Omental fat pad (tissue), 4 donors: ENCODE measurements at places on chromosomes 3 and 15.

DNA sequence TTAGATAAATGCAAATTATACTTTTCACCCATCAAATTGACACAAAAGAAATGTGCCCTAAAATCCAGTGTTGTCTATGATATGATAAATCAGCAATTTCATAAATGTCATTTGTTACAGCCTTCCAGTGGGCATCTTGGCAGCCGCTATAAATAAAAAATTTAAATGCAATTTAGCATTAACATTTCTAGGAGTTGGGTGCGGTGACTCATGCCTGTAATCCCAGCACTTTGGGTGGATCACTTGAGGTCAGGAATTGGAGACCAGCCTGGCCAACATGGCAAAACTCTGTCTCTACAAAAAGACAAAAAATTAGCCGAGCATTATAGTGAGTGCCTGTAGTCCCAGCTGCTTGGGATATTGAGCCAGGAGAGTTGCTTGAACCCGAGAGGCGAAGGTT is 65.9 kb upstream of the POMGNT2 start:
- DNase-seq = no peak

- no peak for DNase-seq
Measured at GRCh38 chr15:41804916-41805666, 22.8 kb upstream of the JMJD7 start.

GRCh38 chr15:91678003-91678402 is 175.5 kb upstream of the SLCO3A1 start:
- DNase-seq = no peak

DNA sequence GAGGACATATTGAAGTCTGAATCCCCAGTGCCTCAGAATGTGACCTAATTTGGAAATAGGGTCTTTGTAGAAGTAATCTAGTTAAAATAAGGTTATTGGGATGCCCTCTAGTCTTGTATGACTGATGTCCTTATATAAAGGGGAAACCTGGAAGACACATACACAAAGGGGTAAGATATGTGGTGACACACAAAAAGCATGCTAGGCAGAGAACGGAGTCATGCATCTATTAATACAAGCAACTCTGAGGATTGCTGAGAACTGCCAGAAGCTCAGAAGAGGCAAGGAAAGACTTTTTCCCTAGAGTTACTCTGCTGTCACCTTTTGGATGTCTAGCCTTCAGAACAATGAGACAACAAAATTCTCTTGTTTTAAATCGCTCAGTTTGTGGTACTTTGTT is 58.1 kb upstream of the TMEM108 start:
- no peak for DNase-seq

- no peak for DNase-seq
Measured at GRCh38 chr15:93384886-93385285, 295.9 kb upstream of the RGMA start.

GRCh38 chr15:48176957-48177356 is 1.1 kb downstream of the MYEF2 start:
- DNase-seq = no peak

DNA sequence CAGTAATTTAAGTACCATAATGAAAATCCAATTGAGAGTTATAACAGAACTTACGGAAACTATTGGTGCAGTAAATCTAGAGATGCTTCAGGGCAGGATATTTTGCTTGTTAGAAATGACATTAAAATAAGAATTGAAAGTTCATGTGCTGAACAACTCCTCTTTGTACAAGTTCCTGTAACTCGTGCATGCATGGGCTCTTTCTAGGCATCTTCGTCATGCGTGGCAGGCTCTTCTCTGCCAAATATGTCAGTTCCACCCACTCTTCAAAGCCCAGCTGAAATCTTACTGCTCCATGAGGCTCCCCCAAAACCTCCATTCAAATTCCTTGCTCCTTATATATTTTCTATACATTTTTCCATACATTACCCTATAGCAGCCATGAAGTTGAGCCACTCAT is 48.7 kb downstream of the FBN1 start:
- DNase-seq = no peak

- no peak for DNase-seq
Measured at GRCh38 chr3:108134555-108134880, 43.7 kb upstream of the CD47 start.

GRCh38 chr3:114739627-114740026 is 407.5 kb downstream of the ZBTB20 start:
- no peak for DNase-seq

DNA sequence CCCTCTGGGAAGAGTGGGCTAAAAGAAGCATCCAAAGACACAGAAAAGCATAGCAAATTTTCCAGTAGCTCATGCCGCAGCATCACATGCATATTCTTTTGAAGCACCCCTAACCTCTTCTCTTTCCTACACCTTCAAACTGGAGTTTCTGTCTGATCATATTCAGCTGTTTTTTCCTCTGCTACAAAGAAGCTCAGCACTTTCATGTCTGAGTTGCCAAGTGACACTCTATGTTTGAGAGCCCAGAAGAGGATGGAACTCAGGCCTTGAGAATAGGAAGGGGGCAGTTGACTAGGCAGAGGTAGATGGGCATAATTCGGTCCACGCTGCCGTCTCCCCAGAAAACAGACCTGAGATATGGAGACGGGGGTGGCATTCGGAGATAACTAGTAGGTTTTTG is 489.6 kb upstream of the NR2F2 start:
- DNase-seq = no peak

- DNase-seq = no peak
Measured at GRCh38 chr15:75456710-75457109, 5.2 kb upstream of the SIN3A start.

DNA sequence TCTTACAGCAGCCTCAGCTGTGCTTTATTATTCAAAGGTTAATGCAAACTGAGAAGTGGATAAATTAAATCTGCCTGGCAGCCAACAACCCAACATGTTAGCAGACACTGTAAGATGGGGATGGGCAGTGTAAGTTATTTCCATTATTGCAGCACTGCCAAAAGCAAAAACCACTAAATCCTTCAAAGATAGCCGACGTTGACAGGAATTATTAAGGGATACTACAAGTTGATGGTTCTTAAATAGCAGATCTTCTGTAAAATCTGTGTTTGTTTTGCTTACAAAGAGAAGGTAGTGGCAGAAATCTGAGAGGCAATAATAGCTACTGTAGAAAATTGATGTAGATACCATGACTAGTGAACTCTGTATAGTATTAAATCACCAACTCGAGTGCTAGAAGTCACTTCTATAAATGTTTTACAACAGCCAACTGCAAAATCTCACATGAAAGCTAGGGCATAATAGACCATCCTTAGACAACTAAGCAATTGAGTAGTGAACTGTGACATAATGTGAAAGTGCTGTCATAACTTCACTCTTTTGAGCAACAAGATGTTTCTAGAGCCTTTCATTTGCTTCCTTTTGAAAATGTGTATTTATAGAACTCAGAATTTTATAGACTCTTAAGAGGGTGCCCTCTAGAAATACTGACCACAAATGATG is 278.6 kb downstream of the UBE2E2 start:
- DNase-seq = no peak

- DNase-seq = no peak
Measured at GRCh38 chr15:82900511-82901060, 51.9 kb downstream of the HOMER2 start.

GRCh38 chr3:24052446-24052845 is 107.4 kb downstream of the NR1D2 start:
- no peak for DNase-seq

GRCh38 chr3:161163297-161163696 is 57.8 kb upstream of the NMD3 start:
- no peak for DNase-seq

GRCh38 chr3:51099794-51100535 is 285.1 kb upstream of the MANF start:
- no peak for DNase-seq

DNA sequence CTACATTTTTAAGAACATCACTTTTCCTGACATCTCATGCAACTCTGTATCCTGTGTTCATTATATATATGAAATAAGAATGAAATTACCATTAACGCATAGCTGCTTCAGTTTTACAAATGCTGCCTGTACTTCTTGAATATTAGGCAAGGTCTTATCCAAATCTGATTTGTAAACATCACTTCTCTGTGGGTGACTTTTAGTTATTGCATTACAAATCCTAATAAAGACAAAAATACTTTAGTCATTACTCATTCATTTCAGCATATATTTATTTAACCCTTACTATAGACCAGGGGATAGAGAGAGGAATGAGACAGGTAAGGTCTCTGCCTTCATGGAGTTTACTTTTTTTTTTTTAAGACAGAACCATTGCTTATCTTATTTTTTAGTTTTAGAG is 36.8 kb downstream of the MTMR10 start:
- no peak for DNase-seq

DNA sequence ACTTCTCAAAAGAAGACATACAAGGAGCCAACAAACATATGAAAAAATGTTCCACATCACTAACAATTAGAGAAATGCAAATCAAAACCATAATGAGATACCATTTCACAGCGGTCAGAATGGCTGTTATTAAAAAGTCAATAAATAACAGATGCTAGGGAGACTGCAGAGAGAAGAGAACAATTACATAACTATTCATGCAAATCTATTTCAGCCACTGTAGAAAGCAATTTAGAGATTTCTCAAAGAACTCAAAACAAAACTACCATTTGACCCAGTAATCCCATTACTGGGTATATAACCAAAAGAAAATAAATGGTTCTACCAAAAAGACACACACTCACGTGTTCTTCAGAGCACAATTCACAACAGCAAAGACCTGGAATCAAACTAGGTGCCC is 116.3 kb downstream of the VPS13C start:
- DNase-seq = no peak

DNA sequence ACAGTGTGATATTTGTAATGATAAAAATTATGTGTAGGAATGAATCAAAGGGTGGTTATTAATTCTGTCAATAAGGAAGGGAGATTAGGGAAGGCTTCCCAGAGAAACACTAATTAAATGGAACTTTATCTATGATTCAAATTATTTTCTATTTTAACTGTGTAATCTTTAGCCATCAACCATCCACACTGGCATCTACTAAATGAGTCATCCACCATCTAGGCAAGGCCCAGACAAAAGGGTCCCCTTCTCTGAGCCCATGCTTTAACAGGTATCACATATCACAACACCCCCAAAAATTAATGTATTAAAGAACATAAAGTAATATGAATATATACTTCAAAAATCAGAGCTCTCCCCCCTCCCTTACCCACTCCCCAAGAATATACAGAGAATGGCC is 19.9 kb upstream of the TPM1 start:
- DNase-seq = no peak

GRCh38 chr3:6785726-6786125 is 75.2 kb upstream of the GRM7 start:
- no peak for DNase-seq

- no peak for DNase-seq
Measured at GRCh38 chr3:120646771-120647432, 35.1 kb downstream of the HGD start.

DNA sequence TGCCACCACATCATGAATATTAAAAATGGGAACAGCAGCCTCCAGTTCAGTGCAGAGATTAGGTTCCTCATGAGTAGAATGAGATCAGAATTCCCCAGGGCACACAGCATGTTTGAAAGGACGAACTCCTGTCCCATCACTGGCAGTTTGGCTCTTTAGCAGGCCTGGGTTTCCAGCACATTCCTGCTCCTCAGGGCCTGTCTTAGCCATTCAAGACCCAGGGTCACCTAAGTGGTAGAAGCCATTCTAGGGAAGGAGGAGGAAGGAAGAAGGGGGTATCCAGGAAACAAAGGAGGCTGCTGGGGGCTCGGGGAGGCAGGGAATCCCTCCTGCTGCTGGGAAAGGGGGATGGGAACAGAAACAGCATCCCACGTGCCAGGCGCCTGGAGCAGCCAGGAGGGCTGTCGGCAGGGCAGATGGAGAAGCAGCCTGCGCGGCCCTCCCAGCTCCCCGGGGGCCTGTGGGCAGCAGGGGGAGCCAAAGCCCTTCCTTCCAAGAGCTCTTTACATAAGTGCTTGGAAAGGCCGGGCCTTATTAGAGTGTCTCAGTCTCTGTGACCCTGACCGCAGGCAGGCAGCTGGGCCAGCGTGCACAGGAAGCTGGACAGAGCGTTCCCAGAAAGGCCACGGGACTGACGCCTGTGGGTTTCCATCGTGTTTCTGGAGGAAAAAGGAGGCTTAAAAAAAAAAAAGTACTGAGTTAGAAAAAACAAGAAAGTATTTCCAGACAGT is 24.7 kb downstream of the LOXL1 start:
- DNase-seq = peak; percentile 53

DNA sequence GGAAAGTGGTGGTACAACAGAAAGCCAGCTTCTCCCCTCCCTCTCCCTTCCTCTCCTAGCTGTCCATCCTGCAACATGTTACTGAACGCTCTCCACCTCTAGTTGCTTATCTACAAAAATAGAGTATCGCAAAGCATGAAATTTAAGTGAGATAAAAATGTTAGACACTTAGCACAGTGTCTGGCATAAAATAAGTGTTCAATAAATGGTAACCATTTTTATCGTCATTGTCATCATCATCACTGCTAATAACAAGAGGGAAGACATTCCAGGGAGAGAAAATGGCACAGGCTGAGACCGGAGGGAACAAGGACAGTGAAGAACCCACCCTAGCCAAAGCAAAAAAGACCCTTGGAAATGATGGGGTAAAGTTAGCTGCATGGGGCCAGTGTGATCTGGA is 38.7 kb upstream of the SKOR1 start:
- no peak for DNase-seq

DNA sequence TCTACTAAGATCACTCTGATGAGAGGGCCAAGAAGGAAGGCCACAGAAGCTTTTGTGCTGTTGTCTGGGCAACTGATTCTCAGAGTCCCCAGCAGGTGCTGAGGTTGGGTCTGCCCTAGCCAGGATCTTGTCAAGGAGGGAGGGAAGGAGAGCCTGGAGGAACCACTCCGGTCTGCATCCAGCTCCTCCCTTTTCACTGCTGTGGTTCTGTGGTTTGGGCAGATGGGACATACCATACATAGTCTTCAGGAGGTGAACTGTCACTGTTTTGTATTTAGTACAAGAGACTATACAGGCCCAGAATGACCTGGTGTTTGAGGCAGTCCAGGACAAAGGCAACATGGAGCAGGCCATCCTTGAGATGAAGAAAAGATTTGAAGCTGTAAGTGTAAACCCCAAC is 21.9 kb downstream of the C3orf62 start:
- DNase-seq = no peak

GRCh38 chr3:42174679-42175385 is 83.7 kb downstream of the TRAK1 start:
- DNase-seq = no peak

- no peak for DNase-seq
Measured at GRCh38 chr3:45227071-45227820, 1.2 kb upstream of the TMEM158 start.

DNA sequence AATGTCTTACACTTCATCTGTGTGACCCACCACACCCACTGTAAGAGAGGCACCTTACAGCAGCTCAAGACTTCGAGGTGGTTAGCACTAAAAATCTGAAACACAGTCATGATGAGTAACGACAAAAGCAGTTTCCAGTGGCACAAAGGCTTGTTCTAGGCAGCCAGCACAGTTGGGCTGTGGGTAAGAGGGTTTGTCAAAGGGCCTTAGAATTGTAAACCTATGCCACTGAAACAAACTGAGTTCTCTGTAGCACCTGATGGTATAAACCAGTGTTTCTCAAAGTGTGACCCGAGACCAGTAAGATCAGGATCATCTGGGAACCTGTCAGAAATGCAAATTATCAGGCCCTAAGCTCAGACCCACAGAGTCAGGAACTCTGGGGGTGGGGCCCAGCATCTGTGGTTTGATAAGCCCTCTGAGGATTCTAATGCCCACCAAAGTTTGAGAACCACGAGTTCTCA is 36.5 kb downstream of the DAPK2 start:
- DNase-seq = no peak
